ENCODE measurements at places on chromosomes 5 and 9.

DNA sequence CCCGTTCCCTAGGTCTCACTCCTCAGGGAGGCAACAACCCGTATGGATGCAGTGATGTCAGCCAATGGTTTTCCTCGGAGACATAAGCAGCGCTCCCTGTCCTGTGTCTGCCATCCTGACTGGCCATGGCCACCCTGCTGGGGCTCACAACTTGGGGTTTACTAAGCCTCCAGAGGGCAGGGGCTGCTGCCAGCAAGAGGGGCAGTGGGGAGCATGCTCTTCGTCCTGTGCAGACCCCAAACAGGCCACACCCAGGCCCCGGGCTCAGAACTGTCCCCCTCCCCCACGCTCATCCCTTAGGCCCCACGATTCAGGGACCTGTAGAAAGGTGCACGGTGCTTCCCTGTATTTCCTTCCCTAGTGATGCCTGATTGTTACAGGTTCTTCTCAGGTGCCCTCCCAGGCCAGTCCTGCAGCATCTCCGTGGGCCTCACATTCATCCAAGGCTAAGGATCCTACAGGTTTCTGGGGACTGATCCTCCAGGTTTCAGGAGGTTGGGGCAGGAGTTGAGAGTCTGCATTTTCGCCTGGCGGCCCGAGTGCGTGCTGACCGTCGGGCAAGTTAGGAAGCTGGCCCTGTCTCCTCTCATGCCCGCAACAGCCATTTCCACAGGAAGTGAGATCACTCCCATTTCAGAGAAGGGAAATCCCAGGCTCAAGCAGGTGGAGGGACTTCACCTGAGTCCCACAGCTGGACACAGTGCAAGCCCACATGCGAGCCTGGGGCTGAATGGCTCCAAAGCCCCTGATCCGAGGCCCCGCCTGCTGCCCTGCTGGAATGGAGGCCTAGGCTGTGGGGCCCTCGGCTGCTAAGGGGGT lies 217.6 kb downstream of the ROR2 start:
- DNase-seq: no peak

DNA sequence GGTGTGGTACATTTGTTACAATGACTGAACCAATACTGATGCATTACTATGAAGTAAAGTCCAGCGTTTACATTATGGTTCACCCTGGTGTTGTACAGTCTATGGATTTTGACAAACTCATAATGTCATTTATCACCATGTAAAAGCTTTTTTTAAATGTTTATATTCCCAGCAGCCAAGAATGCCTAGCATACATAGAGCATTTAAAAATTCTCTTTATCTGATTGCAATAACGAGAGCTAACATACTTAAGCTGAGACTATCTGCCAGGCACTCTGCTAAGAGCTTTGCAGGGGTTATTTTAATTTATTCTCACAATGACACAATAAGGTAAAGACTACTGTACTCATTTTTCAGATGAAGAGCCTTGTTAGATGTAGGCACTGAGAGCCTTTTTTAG lies 24.1 kb downstream of the PRDM6 start:
- DNase-seq: no peak

DNA sequence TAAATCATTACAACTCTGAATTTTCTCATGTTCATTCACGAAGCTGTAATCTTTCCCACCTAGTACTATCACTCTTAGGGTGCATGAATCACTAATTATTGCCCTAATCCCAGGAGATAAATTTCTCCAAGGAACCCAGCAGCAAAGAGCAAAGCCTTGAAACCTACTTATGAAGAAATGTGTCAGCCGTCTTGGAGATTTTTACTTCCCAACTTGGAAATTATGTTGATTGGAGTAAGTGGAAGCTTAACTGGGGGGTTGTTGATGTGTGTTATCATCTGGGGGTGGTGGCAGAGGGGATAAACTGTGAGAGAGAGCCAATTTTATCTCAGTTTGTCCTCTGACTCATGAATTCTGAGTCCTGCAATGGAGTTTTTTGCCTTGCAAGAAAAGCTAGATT lies 440.5 kb upstream of the WWC1 start:
- DNase-seq: peak; percentile 74

- DNase-seq: no peak
Observed at GRCh38 chr5:169012450-169012849, 288.5 kb downstream of the SLIT3 start.

GRCh38 chr9:111992523-111992922 lies 95.9 kb downstream of the UGCG start:
- DNase-seq: peak; percentile 60

GRCh38 chr9:128863647-128864046 lies 18.1 kb downstream of the KYAT1 start:
- DNase-seq: peak; percentile 62

DNA sequence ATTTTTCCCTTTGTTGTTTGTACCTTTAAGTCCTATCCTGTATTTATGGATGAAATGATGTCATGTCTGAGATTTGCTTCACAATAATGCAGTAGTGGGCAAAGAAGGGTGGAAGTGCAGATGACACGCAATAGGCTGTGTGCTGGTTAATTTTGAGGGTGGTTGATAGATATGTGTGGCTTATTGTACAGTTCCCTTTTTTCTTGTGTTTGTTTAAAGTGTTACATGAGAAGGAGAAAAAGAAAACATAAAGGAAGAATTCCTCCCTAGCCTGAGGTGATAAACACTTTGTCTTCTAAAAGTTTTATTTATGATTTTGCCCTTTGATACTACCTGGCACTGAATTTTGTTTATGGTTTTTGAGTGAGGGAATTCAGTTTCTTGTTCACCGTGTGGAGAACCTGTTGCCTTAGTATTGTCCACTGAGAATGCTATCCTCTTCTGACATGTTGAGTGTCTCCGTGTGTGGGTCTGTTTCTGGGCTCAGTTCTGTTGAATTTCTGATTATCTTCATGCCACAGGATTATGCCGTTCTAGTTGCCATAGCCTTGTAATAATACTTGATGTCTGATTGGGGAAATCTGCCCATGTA lies 52.3 kb upstream of the FAM120AOS start:
- no peak for DNase-seq

- DNase-seq: peak; percentile 95
Observed at GRCh38 chr9:99269416-99269815, 47.3 kb downstream of the SEC61B start.

DNA sequence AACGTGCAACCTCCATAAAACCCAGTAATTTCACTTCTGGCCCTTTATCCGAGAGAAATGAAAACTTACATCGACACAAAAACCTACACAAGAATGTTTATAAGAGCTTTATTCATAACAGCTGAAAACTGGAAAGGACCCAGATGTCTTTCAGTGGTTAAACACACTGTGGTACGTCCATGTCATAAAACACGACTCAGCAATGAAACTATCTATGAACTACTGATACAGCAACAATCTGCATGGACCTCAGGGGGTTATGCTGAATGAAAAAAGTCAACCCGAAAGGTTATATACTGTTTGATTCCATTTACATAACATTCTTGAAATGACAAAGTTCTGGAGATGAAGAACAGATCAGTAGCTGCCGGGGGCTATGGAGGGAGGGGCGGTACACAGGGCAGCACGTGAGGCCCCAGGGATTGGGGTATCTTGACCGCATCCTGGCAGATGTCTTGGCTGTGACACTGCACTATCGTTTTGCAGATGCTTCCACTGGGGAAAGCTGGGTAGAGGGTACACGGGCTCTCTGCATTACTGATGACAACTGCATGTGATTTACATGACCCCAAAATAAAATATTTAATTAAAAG lies 4.1 kb downstream of the CCDC127 start:
- no peak for DNase-seq

GRCh38 chr9:121642758-121643157 lies 8.7 kb upstream of the DAB2IP start:
- DNase-seq: no peak

GRCh38 chr9:88187631-88188030 lies 49.4 kb upstream of the SPATA31C2 start:
- peak; percentile 55 for DNase-seq

DNA sequence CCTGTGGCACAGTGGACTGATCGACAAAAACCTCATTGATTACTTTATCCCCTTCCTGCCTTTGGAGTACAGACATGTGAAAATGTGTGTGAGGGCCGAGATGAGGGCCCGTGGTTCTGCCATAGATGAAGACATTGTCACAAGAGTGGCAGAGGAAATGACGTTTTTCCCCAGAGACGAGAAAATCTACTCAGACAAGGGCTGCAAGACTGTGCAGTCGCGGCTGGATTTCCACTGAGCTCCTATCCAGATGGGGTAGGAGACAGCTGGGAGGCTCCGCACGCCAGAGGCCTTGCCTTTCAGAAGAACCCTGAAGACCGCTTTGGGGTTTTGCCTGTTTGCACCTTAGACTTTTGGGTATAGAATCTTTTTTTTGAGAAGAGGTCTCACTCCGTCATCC lies 6.4 kb downstream of the TOR1B start:
- no peak for DNase-seq

DNA sequence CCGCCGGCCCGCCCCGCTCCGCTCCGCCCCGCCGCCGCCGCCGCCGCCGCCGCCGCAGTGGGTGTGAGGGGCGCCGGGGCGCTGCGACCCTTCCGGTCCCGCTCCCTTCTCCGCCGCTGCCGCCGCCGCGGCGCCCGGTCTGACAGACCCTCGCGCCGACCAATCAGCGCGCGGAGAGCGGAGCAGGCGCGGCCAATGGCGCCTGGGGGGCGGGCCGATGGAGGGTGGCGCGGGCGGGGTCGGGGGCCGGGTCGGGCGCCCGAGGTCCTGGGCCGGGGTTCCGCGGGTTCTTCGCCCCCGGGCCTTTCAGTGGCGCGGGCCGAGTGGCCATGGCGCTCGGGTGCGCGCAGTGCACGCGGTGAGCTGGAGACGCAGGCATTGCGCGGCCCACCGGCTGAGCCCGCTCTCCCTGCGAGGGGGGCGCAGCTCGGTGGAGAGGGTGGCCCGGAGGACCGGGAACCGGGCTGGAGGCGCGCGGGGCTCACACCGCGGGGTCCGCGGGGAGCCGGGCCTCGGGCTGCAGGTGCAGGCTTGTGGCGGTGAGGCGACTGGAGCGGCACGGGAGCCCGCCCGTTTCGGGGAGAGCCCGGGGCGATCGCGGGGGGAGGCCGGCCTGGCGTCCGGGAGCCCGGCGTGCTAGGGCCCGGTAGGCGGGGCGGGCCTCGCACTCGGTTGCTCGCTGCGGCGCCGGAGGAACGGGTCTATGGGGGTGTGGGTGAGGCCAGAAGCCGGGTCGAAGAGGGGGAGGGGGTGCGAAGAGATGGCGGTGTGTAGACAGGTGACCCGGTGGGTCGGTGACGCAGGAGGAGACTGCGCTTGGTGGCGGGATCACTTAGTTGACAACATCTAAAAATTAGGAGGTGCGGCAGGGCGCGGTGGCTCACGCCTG lies at the start of gene MAPK9:
TSS of gene MAPK9 (minus strand) at position 141 of the 889 bp plus-strand sequence. CDS start 11,522 bp downstream, outside the sequence.
- DNase-seq: peak; percentile 60

- peak; percentile 38 for DNase-seq
Observed at GRCh38 chr9:91949946-91950664, at the start of gene ROR2. ROR2 (minus strand) TSS chr9:91950228.

DNA sequence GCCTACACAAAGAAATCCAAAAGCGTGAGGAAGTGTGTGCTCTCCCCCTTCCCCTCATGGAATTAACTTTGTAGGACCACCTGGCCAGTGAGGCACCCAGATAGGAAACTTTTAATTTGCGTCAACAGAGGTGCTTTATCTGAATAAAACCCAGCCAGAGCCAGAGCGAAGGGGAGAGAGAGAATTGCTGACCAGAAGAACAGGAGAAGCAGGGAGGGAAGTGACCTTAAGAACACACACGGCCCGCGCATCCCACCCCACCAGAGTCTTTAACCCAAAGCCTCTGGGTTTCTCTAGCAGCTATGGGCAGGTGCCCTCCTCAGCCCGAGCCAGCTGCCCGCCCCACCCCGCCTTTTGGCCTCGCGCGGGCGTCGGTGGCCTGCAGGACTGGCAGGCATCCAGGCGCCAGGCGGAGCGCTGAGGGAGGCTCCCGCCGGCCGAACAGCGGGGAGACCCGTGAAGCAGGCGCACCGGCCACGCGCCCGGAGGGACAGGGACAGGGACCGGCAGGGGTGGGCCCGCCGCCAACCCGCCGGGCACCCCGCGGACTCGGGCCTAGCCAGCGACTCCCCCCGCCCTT lies 580 bp downstream of the ERAP1 start:
- DNase-seq: peak; percentile 57

DNA sequence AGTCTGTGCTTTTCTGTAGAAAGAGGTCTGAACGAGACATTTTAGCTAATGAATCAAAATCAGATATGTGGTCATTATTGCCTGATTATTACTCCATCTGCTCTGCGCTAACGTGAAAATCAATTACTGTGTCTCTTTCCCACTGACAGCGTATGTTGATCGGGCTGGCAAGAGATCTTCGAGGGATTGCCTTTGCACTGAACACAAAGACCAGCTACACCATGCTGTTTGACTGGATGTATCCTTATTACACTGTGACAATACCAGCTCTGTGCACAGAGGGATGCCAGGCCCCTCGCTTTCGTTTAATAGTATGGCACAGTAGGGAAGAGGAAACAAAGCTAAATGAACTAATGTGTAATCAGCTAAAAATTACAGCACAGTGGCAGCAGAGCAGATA lies 103.7 kb upstream of the TLX3 start:
- DNase-seq: no peak

DNA sequence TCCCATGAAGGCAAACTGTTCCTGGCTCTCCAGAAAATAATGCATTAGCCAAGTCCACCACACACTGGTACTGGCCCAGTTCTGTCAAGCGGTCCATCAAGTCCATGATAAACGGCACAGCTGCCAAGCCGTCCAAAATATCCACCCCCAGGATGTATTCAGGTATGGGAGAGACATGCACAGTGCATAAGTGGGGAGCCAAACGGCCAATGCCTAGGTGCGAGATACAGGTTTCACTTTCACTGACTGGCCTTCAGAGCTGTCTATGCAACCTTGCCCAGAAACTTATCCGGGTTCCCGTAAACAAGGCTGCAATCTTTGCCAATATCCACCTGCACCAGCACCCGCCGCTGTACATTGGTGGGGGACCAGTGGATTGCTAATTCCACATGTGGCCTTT lies 795.8 kb downstream of the EFNA5 start:
- no peak for DNase-seq

DNA sequence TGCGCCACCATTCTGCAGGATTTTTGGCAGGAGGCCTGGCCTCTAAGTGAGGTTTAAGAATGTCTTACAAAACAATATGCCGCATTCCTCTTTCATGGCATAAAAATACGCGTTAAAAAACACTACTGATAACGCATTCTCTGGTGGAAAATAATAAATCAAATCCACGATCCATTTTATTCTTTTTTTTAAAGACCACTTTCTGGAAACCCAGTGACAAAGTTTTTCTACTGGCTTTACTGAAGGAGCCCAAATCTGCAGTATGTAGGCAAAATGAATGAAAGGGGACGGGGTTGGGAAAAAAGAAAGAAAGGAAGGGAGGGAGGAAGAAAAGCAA lies 2.0 kb downstream of the SV2C start:
- DNase-seq: peak; percentile 30

DNA sequence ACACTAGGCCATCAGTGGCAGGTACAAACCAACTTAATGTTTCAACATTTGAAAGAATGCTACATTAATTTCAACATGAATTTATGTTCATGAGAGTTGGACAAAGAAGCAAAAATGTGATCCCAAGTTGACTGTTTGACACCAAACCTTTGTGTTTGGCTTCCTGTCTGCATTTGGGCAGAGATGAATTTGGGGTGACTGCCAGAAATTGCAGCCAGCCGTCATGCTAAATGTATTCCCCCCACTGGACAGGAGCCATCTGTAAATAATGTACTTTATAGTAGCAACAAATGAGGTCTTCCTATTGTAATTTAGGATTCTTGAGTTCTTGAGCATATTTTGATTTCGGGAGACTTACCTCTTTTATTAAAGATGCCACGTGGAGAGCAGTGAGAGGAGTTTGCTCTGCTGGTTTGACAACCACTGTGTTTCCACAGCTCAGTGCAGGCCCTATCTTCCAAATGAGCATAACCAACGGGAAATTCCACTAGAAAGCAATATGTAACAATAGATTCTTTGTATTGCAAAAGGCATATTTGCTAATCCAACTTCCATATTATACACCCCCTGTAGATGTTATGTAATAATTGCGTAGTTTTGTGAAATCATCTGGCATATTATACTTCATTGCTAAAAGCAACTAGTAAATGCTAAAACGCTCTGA lies 27.6 kb downstream of the ALDH1A1 start:
- DNase-seq: peak; percentile 41
